ENCODE measurements at places on chromosomes 4 and X.
A peak's percentile ranks its signal among the peaks of the same experiment; 100 is the strongest.

- DNase-seq, result peak; percentile 65
These were observed 5.4 kb downstream of the HTRA3 start for GRCh38 chr4:8274765-8275547.

DNA sequence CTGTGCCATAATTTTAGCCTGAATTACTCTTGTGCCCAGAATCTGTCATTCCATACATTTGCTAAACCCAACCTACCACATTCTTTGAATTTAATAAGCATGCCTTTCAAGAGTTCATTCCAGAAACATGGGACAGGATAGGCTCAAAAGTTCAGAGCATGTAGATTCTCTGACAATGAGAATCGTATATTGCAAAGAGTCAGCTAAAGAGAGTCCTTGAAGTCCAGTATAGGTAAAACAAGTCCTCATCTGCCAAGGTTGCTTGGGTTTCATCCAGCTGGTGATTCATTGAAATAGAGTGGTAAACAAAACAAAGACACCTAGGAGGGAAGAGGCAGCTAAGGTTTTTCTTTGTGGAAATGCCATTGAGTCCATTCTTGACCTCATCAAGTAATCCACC is 249.3 kb upstream of the DIPK2B start:
- DNase-seq, result no peak

DNA sequence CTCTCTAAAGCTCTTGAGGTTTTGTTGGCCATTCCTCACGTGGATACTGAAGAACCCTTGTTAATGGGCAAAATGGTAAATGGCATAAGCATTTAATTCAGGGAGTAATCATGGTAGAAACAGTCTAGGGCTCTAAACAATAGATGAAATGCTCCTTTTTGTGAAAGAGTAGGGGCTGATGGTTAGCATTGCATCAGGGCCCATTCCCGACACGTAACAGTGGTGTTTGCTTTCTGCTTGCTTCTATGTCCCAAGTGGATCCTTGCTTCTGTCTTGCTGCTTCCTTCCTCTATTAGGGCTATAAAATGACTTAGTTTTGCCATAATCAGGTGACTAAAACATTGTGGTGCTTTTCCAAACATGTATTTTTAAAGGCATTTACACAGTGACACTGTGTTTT is 230.9 kb upstream of the AFF2 start:
- DNase-seq, result no peak

DNA sequence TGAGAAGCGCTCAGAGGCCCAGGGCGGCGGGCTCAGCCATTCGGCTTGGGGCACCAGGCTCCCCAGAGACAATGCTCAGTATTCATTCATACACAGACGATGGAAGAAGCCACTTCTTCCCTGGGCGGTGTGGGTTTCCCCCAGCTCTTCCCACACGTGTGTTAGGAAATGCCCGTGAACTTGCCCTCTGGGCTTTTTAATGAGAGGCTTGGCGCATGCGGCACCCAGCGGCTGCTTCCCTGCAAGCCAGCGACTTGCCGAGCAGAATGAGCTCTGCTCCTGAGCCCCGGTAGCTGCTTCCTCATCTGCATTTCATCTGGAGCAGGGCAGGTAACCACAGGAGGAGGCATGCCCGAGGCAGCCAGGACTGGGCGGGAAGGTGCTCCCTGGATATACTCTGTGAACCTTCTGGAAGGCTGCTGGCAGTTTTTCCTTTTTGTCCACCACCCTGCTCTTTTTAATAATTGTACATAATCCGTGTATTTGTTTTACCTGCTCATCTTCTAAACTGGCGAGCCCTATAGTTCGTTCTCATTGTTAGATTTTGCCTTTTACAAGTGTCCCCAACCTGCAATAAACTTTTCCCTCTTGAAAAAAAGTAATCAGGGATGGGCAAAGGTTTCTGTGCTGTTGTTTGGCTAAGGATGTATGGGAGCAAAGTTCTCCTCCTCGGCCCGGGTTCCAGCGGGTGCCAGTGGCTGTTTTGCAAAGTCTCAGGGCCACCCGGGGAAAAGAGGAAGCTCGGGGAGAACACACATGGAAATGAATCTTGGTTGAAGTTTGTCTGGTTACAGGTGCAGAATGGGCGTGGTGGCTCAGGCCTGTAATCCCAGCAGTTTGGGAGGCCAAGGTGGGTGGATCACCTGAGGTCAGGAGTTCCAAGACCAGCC is 178.8 kb downstream of the DCLK2 start:
- peak; percentile 77 for DNase-seq

DNA sequence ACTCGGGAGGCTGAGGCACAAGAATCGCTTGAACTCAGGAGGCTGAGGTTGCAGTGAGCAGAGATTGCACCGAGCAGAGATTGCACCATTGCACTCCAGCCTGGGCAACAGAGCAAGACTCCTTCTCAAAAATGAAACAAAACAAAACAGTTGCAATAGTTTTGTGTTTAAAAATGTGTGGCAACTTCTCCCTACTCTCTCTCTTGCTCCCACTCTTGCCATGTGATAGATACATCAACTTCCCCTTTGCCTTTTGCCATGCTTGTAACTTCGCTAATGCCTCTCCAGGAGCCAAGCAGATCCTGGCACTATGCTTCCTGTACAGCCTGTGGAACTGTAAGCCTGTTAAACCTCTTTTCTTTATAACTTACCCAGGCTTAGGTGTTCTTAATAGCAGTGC is 52.5 kb upstream of the INTU start:
- no peak for DNase-seq

- no peak for DNase-seq
These were observed 1012.0 kb downstream of the RPA4 start for GRCh38 chrX:97895751-97896150.

DNA sequence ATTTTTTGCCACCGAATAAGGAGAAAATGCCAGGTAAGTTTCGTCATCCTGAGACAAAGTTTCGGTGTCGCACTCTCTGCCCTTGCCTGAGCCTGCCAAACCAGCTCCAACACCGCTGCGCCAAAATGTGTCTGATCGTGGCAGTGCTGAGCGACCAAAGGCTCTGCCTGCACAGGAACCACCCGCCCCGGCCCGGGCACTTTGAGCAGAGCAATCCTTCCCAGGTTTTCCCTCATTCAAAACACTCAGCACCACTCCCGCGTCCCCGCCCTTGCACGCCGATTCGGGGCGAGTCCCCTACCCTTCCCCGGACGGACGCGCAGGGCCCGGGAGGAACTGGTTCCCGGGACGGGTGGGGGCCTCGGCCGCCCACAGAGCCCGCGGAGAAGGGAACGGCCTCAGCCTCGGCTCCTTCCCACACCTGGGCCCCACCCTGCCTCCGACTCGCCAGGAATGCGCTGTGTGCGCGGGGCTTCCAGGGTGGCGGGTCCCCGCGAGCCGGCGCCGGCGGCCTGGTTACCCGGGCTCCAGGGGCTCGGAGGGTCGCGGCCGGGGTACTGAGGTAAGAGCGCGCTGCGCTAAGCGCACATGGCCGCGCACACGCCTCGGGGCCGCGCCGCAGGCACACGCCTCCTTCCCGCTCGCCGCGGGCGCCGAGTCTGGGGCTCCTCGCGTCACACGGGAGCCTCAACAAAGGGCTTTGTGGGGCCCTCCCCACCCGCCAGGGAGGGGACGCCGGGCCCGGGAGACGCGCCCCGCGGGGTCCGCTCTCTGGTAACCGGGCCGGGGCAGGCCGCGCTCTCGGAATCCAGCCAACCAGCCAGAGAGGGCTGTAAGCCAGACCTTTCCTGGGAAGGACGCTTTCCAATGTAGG is at the start of gene C4orf36:
Gene C4orf36 (minus strand): TSS at position 661 of the 874 bp plus-strand sequence. CDS start 902 bp downstream, outside the sequence.
- DNase-seq, result peak; percentile 86

- no peak for DNase-seq
These were observed 135.5 kb downstream of the PALLD start for GRCh38 chr4:168632301-168632725.

DNA sequence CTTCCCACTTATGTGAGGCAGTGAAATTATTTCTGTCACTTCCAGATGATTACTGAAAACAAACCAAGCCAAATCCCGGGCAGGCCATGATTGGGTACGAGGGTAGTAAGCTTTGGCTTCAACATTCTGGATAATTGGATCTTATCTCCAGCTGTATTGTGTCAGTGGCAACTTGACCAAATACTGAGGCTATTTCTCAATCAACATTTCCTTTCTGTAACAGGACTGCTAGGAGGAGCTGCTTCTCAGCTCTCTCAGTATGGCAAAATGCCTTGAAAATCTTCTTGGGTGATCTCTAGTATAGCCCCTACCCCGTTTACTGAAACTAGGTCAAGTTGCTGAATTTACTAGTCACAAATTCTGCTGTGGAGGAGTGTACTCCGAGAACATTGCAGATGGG is 169.3 kb upstream of the FRMPD4 start:
- DNase-seq, result no peak

GRCh38 chr4:102501447-102501696 is 213 bp downstream of the NFKB1 start:
- no peak for DNase-seq

DNA sequence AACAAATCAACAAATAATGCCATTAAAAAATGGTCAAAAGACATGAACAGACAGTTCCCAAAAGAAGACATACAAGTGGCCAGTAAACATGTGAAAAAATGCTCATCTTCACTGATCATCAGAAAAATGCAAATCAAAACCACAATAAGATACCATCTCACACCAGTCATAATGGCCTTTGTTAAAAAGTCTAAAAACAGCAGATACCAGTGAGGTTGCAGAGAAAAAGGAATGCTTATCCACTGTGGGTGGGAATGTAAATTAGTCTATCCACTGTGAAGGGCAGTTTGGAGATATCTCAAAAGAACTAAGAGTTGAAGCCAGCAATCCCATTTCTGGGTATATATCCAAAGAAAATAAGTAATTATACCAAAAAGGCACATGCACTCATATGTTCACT is 668.1 kb upstream of the CPEB2 start:
- DNase-seq, result no peak

GRCh38 chrX:1084689-1085088 is 127.8 kb downstream of the CRLF2 start:
- DNase-seq, result no peak

DNA sequence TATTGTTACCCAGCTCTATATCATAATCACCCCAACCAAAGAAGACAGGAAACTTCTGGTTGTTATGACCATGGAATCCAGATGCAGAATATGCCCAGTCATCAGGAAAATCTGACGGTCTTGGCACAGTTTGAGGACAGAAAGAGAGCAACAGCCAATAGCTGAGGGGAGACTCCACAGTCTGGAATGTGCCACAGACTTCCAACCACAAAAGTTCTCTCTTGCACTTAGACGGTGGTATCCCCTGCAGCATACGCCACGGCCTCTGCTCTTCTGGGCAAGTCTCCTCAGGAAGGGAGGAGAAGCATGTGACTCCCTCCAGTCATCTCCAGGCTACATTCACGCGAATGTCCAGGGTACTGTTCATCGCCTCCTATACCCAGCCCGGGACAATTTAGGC is 18.4 kb downstream of the ZNF827 start:
- DNase-seq, result no peak

GRCh38 chr4:73341454-73341853 is 62.6 kb upstream of the ALB start:
- DNase-seq, result peak; percentile 57

- DNase-seq, result no peak
These were observed 170.3 kb downstream of the LDB2 start for GRCh38 chr4:16728111-16728510.

DNA sequence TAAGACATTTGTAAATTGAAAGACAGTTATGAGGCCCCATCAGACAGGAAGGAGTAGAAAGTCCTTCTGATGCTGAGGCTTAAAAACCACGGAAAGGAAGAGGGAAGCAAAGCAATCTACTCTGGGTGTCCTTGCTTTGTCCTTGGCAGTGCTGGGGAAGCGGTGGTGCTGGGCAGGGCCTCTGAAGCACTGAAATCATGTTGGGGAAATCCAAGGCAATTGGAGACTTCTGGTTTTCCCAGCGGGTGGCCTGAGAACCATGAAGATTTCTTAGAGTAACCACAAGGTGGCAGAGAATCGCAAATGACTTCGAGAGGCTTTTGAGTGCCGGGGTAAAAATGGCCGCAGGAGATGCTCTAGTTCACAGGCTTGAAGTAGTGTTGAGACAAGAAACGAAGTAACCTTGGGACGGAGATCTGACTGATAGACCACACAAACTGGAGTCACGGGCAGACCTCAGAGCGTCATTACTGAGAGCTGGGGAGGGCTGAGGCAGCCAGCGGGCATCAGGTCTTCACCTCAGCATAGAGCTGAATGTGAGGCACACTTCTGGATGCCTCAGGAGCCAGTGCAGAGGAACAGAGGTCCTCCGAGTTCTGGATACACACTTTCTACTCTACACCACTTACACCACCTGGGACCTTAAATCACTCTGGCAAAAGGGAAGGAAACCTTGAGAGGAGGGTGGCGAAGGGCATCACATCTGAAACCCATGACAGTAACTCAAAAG is 130.7 kb upstream of the GPRIN3 start:
- DNase-seq, result peak; percentile 36

- no peak for DNase-seq
These were observed 22.1 kb upstream of the RRAGB start for GRCh38 chrX:55695227-55696018.

- peak; percentile 10 for DNase-seq
These were observed 458 bp downstream of the GRIPAP1 start for GRCh38 chrX:49001521-49002090.

DNA sequence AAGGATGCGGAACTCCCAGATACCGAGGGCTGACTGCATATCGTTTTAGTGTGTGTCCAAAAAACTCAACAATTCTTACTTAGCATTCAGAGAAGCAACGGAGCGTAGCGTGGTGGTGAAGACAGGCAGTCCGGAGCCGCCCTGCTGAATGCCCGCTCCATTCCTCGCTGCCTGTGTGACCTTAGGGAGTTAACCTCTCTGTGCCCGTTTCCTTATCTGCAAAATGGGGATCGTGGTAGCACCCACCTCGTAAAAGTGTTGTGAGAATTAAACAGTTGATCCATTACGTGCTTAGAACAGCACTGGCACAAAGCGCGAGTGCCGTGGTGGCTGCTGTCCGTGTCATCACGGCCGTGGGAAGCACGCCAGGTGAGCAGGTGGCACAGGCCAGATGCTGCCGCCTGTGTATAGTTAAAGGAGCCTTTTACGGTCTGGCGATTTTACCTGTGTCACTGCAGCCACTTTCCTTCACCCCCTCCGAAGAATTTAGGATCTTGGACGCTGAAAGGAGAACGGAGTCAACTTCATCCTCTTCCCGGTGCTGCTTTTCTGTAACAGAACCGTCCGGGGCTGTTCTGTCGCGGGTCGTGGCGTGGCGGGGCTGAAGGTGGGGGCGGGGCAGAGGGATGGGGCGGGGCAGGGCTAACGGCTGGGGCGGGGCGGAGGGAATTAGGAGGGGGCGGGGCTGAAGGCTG is 885 bp downstream of the CCDC110 start:
- peak; percentile 85 for DNase-seq

DNA sequence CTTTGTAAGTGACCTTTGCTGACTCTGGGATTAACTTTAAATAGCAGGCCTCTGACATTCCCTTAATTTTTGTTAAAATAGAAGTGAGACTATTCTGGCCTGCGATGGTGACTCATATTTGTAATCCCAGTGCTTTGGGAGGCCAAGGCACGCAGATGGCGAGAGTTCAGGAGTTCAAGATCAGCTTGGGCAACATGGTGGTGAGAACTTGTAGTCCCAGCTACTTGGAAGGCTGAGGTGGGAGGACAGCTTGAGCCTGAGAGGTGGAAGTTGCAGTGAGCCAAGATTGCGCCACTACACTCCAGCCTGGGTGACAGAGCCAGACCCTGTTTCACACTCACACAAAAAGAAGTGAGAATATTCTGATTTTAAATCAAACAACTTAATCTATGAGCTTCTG is 27.3 kb downstream of the ZNF330 start:
- DNase-seq, result no peak
